Myometrial cell (primary cell): ENCODE measurements at places on chromosomes 7 and 10. TPM values are rescaled to one million over a fixed set of nuclear protein-coding genes. Genes with fewer than 3 reads are reported as not detected.

Gene ASB4
- total RNA-seq: not detected in 2 replicates

Gene STAG3
- 0.29 and 0.35 TPM in 2 replicates for total RNA-seq

Gene RNLS
- total RNA-seq: 12.4 and 36.5 TPM in 2 replicates

Gene SPDYE2
- total RNA-seq: not detected in 2 replicates

Gene C10orf67
- 0.29 and 0.53 TPM in 2 replicates for total RNA-seq

Gene IKZF1
- not detected in 2 replicates for total RNA-seq

Gene CNPY1
- not detected in 2 replicates for total RNA-seq

Gene CDH23
- total RNA-seq: not detected in 2 replicates

Gene ATOH7
- total RNA-seq: not detected in 2 replicates

Gene ARHGEF35
- under 0.01 and 2.5 TPM in 2 replicates for total RNA-seq
